Stimulated activated CD8-positive, alpha-beta memory T cell treated with anti-CD3 and anti-CD28 coated beads, Interleukin-4, amount 100 ng/mL, for 1 hour (primary cell): ENCODE measurements at places on chromosomes 2 and 18.

GRCh38 chr2:224055101-224055500 lies 16.0 kb upstream of the SERPINE2 start:
- DNase-seq: no peak

DNA sequence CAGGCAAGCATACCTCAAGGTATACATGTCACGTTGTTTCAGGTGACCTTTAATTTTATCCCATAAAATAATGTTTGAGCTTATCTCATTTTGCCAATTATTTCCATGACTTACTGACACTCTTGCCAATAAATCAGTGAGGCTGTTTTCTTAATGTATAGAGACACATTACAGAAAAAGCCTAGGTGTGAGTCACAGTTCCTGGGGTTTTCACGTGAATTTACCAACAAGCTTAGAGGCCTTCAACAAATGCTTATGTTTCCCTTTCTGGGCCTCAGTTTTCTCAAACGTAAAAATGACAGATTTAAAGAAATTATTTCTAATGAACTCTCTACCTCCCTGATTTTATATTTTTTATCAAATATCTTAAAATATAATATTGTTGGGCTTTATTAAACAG lies 517.5 kb upstream of the SPHKAP start:
- no peak for DNase-seq

- DNase-seq: no peak
Observed at GRCh38 chr2:43977677-43978375, 18.0 kb downstream of the LRPPRC start.

DNA sequence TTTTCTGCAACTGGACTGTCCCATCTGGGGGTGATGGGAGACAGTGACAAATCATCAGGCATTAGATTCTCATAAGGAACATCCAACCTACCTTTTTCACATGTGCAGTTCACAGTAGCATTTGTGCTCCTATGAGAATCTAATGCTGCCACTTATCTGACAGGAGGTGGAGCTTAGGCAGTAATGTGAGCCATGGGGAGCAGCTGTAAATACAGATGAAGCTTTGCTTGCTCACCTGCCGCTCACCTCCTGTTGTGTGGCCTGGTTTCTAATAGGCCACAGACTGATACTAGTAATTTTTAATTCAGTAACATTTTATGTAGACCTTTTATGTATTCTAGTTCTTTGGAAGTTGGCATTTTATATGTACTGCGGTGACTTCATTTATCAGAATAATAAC lies 180.1 kb upstream of the SPOPL start:
- no peak for DNase-seq

GRCh38 chr2:53941749-53942148 lies 29.0 kb downstream of the PSME4 start:
- no peak for DNase-seq

- DNase-seq: no peak
Observed at GRCh38 chr2:197661626-197662025, 13.8 kb downstream of the RFTN2 start.

GRCh38 chr2:152925547-152926448 lies 207.4 kb downstream of the ARL6IP6 start:
- DNase-seq: no peak

DNA sequence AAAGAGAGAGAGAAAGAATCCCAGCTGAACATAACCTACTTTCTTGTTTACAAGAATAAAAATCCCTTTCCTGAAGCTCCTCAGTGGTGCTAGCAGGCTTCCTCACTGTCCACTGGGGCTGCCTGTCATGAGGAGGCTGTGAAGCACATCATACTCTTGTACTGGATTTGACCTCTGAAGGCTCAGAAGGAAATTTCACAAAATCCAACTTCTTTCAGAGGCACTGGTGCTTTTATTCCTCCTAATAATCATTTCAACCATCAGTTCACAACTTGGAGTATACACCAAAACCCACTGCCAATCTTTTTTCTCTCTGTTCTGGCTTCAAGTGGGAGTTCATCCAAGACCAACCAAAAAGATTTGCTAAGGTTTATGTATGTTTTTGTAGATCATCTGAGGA lies 48.5 kb downstream of the TMX3 start:
- no peak for DNase-seq

DNA sequence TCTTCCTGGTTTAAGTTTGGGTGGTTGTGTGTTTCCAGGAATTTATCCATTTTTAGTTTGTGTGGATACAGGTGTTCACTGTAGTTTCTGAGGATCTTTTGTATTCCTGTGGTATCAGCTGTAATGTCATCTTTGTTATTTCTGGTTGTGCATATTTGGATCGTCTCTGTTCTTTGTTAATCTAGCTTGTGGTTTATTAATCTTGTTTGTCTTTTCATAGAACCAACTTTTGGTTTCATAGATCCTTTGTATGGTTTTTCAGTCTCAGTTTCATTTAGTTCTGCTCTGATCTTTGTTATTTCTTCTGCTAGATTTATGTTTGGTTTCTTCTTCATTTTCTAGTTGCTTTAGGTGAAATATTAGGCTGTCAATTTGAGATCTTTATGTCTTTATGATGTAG lies 202.4 kb upstream of the ZSWIM2 start:
- DNase-seq: no peak

GRCh38 chr18:33751613-33752221 lies 173.7 kb downstream of the ASXL3 start:
- DNase-seq: no peak

GRCh38 chr18:9575558-9575957 lies 38.8 kb downstream of the PPP4R1 start:
- DNase-seq: no peak

DNA sequence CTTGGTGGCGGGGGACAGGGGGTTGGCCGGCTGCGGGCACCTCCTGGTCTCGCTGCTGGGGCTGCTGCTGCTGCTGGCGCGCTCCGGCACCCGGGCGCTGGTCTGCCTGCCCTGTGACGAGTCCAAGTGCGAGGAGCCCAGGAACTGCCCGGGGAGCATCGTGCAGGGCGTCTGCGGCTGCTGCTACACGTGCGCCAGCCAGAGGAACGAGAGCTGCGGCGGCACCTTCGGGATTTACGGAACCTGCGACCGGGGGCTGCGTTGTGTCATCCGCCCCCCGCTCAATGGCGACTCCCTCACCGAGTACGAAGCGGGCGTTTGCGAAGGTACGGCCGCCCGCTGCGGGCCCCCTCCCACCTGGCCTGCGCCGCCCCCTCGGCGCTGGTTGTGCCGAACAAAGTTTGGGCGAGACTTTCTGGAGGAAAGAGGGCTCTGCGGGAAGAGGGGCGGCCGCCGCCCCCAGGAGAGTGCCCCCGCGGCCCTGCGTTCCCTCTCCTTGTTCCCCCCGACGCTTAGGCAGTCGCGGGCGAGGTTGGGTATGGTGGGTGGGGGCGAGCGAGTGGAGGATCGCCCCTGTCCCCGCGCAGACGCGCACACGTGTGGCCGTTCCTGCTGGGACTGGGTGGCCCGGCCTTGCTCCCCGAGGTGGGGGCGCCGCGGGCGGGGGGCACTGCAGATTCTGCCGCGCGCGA lies 866 bp downstream of the CRIM1 start:
- no peak for DNase-seq
